Small intestine (tissue), 16 donors: ENCODE measurements at places on chromosomes 4 and X.

DNA sequence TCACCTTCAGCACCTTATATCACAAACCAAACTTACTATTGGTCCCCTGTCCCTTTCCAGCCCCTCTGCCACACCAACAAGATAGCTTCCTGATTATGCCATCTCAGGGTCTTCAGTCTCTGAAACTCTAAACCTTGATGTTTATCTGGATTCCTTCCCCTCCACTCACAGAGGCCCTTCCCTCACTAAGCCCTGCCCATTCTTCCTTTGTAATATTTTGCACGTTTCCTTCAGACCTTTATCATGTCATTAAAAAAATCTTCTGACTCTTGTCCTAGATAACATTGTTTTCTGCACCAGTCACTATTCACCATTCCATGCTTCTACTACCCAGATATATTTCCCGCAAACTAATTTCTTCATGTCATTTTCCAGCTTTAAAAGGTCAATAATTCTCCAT is 17.7 kb upstream of the CEP135 start:
- DNase-seq, result no peak

- no peak for DNase-seq
These were observed 4.8 kb upstream of the HGFAC start for GRCh38 chr4:3436798-3437581.

DNA sequence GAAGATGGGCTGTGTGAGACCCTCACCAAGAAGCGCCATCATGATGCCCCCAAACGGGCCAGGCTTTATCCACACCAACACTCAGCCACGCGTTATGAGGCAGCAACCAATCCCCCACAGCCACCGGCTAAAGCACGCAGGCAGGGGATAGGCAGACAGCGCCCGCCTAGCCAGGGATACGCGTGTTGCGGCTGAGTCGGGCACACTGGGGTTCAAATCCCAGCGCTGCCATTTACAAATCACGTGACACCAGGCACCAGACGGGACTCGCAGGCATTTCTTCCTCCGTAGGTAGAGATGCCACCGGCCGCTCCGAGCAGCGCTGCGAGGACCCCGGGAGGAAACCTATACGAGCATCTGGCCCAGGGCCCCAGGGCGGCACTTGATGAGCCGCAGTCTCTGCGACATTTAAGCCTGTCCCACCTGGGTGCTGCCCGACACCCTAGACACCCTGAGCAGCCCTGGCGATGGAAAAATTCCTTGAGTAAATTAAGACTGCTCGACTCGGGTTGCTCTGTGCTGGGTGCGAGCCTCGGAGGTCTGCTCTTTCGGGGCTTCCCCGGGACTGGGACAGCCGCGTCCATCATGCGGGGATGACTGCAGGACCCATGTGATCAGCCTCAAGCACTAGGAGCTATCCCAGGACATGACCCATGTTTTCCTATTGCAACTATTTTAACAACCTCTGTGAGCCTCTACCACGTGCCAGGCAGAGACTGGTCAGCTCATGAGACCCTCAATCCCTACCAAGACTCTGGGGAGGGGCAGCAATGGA is 6.3 kb downstream of the ABLIM2 start:
- DNase-seq, result no peak

GRCh38 chr4:12701384-12701783 is 782.8 kb downstream of the RAB28 start:
- DNase-seq, result no peak
